Karpas-422 (cell line): ENCODE measurements at places on chromosomes 12 and 14. TPM values are rescaled to one million over a fixed set of nuclear protein-coding genes. Genes with fewer than 3 reads are reported as not detected.

GRCh38 chr12:49020441-49020840 lies 1.9 kb upstream of the PRKAG1 start:
- H3K4me3 ChIP-seq, result no peak overlapping the region
- peaks cover 28% of the 10 kb centered on the region for H3K4me1 ChIP-seq
- H3K27me3 ChIP-seq, result no peaks in the 10 kb centered on the region
- H3K36me3 ChIP-seq, result peaks cover 12% of the 10 kb centered on the region; the same call in 1 of the 2 replicates
- H3K27ac ChIP-seq, result no peak overlapping the region

DNA sequence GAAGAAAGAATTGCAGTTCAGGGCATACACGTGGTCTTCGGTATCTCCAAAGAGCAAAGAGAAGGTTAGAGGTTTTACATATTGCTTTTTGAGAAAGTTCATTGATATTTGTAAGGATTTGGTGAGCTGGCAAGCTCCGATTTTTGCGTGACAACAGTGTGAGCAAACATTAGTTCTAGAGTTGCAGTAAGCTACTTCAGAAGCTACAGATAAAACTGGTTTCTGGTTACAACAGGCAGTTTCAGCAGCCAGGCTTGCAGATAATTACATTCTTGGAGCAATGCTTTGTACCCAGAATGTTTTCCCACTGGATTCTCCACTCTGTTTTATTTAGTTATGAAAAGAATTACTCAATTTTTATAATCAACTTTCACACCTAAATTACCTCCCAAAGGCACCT lies 28.2 kb downstream of the KLRK1 start:
- DNase-seq, result no peak
- H3K4me1 ChIP-seq, result peaks cover 19% of the 10 kb centered on the region
- H3K27ac ChIP-seq, result no peak overlapping the region
- no peak overlapping the region for H3K4me3 ChIP-seq

GRCh38 chr14:71289536-71289935 lies 382.3 kb downstream of the PCNX1 start:
- no peak for DNase-seq
- H3K36me3 ChIP-seq, result no peaks in the 10 kb centered on the region
- no peak overlapping the region for H3K27ac ChIP-seq
- H3K27me3 ChIP-seq, result no peaks in the 10 kb centered on the region
- no peak overlapping the region for H3K4me3 ChIP-seq

LRCOL1 gene
- total RNA-seq, result not detected in 2 replicates

DNA sequence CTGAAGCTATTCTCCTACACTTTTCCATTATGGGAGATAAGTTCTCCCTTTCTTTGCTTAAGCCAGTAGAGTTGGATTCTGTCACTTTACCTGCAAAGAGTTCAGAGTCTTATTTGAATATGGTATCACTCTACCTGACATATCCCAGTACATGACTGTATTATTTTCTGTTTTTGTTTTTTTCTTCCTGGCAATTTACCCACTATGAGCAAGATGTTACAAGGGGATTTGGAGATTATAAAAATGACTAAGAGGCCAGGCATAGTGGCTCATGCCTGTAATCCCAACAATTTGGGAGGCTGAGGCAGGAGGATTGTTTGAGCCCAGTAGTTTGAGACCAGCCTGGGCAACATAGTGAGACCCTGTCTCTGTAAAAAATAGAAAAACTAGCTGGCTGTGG lies 46.4 kb upstream of the CHST11 start:
- H3K27ac ChIP-seq, result no peak overlapping the region
- H3K4me1 ChIP-seq, result peaks cover 9% of the 10 kb centered on the region
- peaks cover 4% of the 10 kb centered on the region; the same call in 1 of the 2 replicates for H3K27me3 ChIP-seq

ARHGDIB gene
- 503 and 765 TPM in 2 replicates for total RNA-seq

MYF6 gene
- total RNA-seq, result not detected in 2 replicates

GRCh38 chr14:77407158-77407557 lies 16.2 kb downstream of the NOXRED1 start:
- DNase-seq, result no peak
- no peak overlapping the region for H3K4me3 ChIP-seq
- H3K27me3 ChIP-seq, result no peaks in the 10 kb centered on the region
- no peaks in the 10 kb centered on the region for H3K36me3 ChIP-seq
- peaks cover 3% of the 10 kb centered on the region; the same call in 1 of the 2 replicates for H3K4me1 ChIP-seq

DNA sequence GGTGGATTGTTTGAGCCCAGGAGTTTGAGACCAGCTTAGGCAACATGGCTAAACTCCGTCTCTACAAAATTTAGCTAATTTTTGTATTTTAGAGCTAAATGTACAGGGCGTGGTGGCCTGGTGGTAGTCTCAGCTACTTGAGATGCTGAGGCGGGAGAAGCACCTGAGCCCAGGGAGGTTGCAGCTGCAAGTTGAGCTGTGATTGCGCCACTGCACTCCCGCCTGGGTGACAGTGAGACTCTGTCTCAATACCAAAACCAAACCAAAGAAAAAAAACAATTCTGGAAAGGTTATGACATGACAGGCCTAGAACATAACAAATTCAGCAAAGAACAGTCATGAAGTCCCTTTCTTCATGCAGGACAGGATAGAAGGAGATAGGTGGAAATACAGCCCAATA lies 25.7 kb downstream of the WDR89 start:
- H3K36me3 ChIP-seq, result peaks cover 12% of the 10 kb centered on the region; the same call in 1 of the 2 replicates
- H3K27ac ChIP-seq, result no peak overlapping the region
- no peak for DNase-seq
- H3K4me3 ChIP-seq, result no peak overlapping the region
